Activated CD4-positive, alpha-beta T cell treated with anti-CD3 and anti-CD28 coated beads for 1 hour (primary cell): ENCODE measurements at places on chromosomes 5 and 9.
A peak's percentile ranks its signal among the peaks of the same experiment; 100 is the strongest.

- no peak for DNase-seq
Measured at GRCh38 chr5:34047774-34048572, 5.0 kb upstream of the C1QTNF3 start.

- DNase-seq, result no peak
Measured at GRCh38 chr5:93748875-93749397, 7.5 kb upstream of the POU5F2 start.

DNA sequence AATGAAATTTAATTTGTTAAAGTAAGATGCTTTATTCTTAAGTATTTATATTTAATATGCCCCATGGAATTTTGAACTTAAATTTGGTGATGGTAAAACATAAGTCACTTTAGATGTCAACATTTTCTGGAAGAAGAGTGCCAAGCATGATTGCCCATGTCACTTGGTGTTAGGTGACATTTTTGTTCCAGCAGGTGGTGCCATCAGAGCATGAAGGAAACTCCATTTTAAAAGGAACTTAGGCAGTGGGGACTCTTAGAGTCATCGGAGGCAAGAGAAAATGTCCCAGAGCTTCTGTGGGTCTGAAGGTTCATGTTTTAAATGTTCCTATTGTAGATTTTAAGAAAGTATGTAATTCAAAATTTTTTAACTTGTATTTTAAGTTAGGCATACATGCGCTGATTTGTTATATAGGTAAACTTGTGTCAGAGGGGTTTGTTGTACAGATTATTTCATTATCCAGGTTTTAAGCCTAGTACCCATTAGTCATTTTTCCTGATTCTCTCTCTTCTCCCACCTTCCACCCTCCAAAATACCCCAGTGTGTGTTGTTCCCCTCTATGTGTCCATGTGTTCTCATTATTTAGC is 789.3 kb downstream of the SEMA5A start:
- DNase-seq, result no peak

DNA sequence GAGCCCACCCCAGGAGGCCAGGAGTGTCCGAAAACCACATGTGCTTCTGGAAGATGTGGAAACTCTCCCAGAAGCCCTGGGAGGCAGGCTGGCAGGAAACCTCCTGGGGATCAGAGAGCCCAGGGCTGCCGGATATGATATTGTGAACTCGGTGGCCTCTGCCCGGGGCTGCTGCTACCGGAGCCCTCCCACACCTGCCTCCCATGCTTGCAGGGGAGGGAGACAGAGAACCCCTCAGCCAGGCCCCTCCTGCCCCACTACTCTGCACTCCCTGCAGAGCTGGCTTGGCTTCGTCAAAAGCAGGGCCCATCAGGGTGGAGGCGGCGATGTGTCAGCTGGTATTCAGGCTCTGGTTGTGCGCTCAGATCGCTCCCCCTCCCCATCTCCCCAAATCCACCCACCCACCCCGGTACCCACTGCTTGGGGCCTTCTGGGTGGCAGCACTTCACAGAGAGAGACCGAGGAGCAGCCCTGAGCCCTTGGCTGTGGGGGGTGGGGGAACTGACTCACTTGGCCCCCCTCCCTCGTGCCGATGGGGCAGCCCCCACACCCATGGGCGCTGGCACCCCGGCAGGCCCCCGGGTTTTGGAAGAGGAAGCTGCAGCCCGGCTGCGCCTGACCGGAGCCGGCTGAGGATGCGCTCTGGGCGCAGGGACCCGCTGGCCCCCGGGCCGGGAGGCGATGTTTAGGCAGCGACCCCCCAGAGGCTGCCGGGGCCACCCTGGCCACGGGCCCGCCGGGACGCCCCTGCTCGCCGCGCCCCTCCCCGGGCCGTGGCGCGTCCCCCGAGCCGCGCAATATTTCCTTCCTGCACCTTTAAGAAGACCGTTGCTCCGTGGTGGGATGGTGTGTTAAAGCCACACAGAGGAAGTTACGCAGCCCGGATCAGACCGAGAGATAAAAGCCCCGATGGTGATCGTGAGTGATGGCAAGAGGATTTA is 786 bp upstream of the NTNG2 start:
- DNase-seq, result peak; percentile 29

GRCh38 chr5:156631005-156631404 is 219.1 kb upstream of the PPP1R2B start:
- DNase-seq, result no peak
